HS-5 (cell line): ENCODE measurements at places on chromosomes 2 and 18.
A peak's percentile ranks its signal among the peaks of the same experiment; 100 is the strongest.

DNA sequence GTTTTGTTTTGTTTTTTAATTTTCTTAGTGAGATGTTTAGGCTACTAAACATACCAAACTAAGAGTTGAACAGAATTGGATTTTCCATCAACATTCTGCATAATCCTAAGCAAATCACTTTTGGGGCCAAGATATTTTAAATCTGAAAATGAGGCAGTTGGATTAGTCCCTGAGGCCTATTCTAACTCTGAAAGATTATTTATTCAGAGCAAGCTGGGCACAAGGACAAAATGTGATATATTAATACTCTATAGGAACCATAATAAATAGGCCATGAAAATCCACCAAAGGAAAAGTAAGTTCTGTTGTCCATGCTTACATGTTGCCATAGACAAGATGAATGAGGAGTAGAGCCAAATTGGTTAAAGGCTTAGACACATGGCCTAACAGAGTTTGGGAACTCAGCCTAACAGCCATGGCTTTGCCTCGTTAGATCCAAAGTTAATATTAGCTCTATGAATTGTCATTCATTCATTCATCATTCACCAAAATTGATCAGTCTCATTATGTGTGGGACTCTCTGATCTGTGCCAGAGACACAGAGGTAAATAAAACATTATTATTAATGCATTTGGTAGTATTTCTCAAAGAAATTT, 183.5 kb downstream of the SCG2 start:
- DNase-seq: no peak

DNA sequence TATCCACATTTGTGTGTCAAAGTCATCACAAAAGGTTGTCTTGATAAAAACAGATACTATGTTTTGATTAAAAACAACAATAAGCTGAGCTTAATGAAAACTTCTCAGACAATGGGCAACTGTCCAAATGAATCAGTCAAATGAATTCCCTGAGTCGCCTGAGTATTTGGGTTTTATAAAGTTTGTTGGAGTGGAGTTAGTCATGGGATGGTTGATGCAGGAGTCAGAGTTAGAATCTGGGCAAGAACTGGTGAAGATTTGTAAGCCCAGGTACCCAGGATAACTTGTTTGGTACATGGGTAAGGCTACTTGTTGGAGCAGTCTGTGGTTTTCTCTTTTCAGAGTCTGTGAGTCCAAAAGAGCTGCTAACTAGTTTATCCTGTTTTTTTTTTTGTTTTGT, 34.4 kb upstream of the RAPGEF4 start:
- peak; percentile 89 for DNase-seq

- no peak for DNase-seq
Measured at GRCh38 chr2:55899881-55900280, 23.7 kb downstream of the EFEMP1 start.

DNA sequence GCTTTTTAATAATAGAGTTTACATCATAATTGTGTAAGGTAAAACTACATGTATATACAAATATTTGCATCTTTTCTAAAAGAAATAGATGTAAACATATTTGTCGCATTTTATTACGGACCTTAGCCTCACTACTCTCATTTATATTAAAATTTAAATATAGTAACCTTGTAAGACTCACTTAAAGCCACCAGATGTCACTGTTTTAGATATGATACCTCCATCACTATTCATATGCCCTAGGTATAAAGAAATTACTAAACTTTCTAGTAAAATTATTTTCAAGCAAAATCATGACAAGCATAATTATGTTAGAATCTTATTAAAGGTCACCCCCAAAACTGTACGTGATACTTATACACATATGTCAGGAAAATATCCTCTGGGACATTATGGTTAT, 674.3 kb upstream of the REG3G start:
- no peak for DNase-seq

- no peak for DNase-seq
Measured at GRCh38 chr18:77551055-77551454, 301.4 kb downstream of the GALR1 start.

DNA sequence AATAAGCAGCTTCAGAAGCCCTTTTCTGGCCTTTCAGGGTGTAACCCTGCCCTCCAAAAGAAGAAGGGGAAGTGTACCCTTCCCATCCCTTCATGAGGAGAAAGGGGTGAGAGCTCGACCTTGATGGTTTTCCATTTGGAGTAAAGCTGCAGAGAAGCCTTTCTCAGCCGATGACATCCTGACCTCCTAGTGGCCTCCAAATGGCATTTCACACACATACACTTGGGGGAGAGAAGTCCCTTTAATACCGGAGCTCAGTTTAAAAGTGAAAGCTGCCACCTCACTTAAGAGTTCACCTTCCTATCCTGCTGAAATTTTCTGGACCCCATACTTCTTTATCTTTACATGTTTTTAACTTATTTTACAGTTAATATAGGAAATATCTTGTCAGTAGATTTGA, 716.7 kb downstream of the DCDC2C start:
- DNase-seq: no peak
